Stimulated activated CD8-positive, alpha-beta memory T cell treated with anti-CD3 and anti-CD28 coated beads, Interleukin-2, amount 100 ng/mL, for 48 hours (primary cell): ENCODE measurements at places on chromosomes 2 and 18.

GRCh38 chr2:85945172-85945571, 56.4 kb upstream of the ST3GAL5 start:
- no peak for DNase-seq

DNA sequence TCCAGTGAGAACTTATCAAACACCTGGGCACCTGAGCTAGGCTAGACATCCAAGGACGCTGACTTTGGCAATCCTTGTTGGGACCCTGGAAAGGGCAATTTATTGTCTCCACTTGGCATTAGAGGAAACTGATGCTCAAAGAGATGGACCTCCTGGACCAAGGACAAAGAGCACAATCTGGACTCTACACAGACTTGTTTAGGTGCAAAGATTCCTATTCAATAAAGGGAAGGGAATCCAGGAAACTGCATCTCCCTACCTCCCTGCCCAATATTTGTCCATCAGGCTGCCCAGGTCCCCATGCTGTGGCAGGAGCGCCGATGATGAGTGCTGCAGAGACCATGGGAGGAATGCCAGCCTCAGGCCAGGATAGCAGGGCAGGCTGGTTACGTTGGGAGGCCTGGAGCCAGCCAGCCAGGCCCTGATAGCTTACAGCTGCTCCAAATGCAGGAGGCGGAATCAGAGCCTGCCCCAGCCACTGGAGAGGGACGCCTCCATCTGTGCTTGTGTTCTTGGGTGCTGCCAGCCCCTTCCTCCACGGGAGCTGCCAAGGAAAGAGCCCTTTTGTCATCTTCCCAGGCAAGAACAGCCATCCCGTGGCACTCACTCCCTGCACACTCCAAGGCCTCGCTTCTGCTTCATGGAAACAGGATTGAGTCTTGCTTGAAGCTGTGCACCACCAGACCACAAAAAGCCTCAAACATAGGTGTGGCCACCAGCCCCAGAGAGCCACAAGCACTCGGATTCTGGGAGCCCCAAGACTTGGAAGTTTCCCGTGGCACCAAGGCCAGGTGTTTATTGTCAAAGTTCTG, 60.0 kb downstream of the HS1BP3 start:
- no peak for DNase-seq

DNA sequence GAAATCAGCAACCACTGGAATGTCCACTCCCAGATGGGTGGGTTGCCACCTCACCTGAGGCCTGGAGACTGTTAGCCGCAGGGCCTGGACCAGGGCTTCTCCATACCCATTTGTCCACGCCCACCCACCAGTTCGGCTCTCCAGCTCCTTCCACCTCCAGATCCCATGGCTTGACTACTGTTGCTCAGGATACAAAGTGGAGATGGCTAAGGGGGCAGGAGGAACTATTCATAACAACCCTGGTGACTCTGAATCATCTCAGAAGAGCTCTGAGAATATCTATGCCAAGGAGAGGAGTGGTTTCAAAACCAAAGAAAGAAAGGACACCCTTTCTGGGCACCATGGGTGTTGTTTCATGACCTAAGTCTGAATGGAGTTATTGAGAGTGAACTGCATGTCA, 145.8 kb downstream of the LAMA3 start:
- no peak for DNase-seq

DNA sequence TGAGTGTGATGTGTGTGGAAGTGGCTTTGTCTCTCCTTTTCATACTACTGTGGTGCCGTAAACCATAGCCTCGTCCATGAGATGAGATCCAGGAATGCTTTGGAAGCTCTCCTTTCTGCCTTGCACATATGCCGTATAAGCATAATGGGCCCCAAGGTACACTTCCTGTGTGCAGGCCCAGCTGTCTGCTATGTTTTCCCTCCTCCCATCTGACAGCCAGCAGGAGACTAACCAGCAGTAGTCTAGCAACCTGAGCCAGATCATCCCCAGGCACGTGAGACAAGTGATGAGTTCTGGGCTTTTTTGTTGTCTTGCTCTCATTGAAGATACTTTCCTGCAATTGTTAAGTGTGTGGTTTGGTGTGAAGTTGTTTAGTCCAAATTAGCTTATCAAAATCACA, 555.5 kb upstream of the LRRTM4 start:
- DNase-seq = no peak

- no peak for DNase-seq
Measured at GRCh38 chr18:13793819-13794218, 30.1 kb upstream of the MC5R start.

DNA sequence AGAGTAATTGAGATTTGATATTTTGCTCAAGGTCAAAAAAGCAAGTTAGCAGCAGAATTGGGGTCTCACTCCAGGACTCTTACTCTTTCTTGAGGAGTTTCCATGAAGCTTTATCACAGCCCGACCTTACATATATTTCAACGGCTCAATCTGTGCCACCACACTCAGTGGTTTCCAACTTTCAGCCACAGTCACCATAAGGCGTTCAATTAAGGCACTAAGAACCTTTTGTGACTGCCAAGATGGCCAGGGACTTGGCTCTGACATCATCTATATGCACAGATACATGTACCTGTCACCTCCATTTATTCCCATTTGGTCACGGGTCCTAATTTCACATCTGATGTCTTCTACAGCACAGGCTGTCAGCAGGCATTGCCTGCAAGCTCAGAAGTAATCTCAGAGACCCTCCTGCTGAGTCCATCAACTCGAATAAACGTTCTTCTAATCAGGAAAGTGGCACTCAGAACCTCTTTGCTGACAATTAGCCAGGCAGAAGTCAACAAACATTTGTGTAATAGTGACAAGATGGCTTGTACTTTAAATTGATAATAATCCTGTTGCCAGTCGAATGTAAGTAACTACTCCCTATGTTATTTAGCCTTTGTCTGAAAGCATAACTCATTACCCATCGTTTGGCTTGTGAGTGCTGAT, 16.1 kb downstream of the DYTN start:
- no peak for DNase-seq

DNA sequence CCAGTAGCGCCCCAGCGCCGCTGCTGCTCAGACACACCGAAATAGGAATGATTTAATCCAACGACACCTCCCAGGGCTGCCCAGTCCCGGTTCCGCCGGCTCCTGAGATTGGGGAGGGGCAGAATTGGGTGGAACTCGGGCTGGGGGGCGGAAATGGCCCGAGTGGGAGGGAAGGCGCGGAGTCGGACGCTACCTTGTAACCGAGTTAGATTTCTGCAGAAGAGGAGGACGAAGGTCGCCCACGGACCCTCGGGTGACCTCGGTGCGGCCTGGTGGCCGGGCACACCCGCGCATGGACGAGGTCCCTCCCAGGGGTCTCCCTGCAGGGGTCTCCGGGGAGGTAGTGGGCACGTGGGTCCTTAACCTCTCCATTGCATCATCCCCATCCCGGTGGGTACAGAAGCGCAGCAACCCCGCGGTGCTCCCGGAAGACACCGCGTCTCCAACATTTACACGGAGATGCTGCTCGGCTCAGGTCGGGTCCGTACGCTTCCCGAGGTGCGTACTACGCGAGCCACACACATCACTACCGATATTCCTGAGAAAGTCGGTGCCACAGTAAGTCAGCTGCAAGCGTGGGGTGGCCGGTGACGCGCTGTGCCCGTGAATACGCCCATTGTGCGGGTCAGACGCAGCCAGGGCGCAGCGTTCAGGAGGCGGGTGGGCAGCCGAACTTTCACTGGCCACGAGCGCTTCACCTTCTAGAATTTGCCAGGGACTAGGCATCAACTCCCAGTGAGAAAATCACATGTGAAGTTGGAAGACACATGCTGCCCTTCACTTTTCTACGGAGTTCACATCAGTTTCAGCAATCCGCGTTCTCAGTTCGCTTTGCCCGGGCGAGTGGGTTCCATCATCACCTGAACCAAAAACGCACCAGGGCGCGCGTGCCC, 3.0 kb downstream of the ZNF516 start:
- no peak for DNase-seq

DNA sequence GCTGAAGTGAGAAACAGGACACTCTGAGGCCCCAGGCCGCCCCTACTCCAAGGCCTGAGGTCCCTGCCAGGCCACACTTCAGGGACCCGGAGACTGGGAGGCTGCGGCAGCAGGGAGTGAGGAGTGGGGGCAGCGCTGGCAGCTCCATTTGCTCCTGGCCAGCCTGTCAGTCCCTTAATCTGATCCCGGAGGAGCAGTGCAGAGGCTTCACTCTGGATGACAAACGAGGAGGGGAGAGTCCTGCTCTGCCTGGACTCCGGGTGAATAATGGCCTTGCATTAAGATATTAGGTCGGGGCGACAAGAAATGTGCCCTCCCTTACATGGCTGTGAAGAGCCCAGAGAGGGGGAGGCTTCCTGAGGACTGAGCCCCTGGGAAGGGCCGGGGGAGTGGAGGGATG, 14.3 kb upstream of the PRSS56 start:
- no peak for DNase-seq

GRCh38 chr2:2708575-2709430, 377.7 kb upstream of the MYT1L start:
- DNase-seq = no peak

DNA sequence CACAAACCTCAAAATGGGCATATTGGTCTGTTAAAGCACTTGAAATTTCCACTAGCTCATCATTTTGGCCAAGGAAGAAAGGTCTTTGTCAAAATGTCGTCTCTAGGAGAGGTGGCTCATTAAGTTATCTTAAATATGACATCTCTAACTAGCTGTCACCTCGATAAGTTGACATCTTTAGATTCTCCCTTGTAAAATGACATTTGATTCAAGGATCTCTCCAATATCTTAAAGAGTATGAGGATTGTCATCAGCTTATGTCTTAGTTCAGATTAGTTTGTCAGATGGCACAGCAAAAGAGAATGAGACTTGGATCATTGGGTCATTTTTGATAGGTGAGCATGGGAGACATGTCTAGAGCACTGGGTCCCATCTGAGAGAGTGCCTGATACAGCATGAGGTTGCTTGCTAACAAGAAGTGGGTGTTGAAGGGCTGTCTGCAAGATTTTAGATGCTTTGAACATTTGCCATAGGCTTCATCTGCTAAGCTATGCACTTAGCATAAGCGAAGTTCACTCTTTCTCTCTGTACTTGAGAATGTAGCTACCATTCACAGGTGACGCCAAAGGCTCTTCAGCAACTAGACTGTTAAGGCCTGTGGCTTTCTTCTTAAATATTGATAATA, 12.9 kb downstream of the PTPRM start:
- no peak for DNase-seq

DNA sequence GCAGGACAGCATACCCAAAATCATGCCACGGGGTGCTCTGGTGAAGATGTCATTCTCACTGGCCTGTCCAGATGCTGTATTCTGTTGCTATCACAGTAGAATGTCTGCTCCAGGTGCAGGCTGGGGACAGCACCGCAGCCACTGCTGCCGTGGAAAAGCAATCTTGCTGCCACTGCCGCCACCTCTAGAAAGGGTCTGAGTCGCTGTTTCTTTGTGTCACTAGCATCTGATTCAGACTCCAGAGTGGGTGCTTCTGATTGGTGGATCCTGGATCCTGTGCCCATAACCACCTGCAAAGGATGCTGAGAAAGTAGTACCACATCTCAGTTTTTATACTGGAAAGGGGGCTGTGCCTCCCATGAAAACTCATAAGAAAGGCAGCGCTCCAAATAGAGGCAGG, 45.3 kb upstream of the CTLA4 start:
- DNase-seq = no peak

DNA sequence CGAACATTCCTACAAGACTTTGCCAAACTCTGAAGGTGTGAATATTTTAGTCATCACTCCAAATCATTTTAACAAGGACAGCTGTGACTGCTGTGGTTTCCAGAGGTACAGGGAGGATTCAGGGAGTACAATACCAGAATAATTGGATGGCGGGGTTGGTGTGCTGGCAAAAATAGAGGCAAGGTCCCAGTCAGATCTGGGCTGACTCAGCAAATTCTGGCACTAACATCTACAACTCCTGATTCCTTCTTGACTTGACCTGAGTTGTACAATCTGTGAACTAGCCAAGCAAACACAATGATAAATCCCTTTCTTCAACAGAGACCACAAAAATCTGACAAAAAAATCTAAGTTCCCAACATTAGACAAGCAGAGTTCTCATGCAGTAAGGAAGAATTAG, 40.4 kb downstream of the RMP24 start:
- no peak for DNase-seq

GRCh38 chr2:46041434-46041833, 255.8 kb upstream of the EPAS1 start:
- DNase-seq = no peak

- DNase-seq = no peak
Measured at GRCh38 chr2:8453904-8454302, 228.0 kb upstream of the ID2 start.

- DNase-seq = no peak
Measured at GRCh38 chr2:109712746-109713145, 81.4 kb upstream of the RGPD5 start.

GRCh38 chr2:108446703-108447102, 2.3 kb upstream of the GCC2 start:
- DNase-seq = no peak

GRCh38 chr18:3923750-3924149, 473.8 kb downstream of the TGIF1 start:
- no peak for DNase-seq

GRCh38 chr2:60553495-60554073, at the start of gene BCL11A:
TSS of gene BCL11A (minus strand) at chr2:60553654. CDS start at chr2:60553270, 384 bp downstream.
- DNase-seq = no peak
